CD8-positive, alpha-beta memory T cell (primary cell): ENCODE measurements at places on chromosomes 5 and 9. TPM values are rescaled to one million over a fixed set of nuclear protein-coding genes. Genes with fewer than 3 reads are reported as not detected.

DNA sequence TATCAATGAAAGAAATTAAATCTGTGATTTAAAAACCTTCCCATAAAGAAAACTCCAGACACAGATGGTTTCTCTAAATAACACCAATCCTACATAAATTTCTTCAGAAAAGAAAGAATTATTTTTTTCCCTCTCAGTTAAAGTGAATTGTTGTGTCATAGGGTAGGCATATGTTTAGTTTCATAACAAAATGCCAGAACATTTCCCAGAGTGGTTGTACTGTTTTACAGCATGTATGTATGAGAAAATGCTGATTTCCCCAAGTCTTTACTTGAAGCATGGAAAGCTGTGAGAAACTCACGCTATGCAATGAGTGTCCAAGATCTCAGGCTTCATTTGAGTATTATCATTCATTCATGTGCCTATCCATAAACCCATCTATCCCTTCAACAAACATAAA lies 582.5 kb downstream of the ELAVL2 start:
- no peak for DNase-seq

GRCh38 chr5:1014781-1015221 lies 6.2 kb downstream of the NKD2 start:
- DNase-seq = no peak

DNA sequence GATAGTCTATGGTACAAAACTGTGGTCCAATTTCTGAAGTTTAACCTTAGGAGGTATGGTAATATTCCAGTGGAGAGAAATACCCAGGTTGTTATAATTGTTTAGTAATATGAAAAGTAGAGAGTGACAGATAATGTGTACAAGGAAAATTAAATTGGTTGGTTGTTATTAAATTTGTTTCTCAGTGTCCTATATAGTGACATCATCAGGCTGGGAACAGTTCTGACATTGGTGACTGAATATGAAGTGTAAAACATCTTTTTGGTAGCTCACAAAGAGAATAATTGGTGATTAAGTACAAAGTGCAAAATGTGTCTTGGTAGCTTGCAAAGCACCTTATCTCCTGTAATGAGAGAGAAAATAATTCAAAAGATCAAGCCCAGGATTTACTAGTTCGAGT lies 1806.1 kb upstream of the CDH6 start:
- no peak for DNase-seq

GRCh38 chr5:1751864-1752822 lies 47.5 kb downstream of the MRPL36 start:
- DNase-seq = no peak

GRCh38 chr5:143390258-143390657 lies 13.2 kb downstream of the NR3C1 start:
- no peak for DNase-seq

DNA sequence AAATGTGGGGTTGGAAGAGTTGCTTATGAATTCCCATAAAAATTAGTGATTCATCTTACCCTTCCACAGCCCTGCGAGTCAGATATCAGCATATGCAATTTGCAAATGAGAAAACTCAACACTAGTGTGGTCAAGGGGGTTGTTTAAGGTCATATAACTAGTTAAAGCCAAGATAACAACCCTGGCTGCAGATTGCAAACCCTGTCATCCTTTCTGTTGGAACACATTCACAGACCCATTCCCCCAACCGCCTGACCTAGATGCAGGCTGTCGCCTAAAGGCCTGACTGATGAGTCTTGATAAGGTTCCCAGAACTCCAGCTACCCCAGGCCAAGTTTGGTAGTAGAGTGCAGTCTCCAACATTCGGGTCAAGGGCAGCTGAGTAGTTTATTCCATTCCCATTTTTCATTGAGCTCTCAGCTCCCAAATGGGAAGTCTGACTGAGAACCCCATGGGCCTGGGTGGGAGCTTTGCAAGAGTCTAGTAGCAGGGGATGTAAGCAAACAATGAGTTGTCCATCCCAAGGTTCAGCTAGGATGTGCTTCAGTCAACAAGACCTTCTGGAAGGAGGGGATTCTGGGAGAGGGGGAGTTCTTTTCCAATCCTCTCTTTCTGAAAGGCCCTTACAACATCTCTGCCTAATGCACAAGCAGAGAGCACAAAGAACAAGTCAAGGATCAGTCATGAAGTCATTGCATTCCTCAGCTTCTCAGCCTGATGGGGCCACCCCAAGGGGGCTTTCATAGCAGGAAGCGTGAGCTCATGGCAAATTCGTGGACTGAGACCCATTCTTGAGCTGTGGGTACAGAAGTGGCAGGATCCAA lies 40.3 kb downstream of the ADAM19 start:
- DNase-seq = no peak

GRCh38 chr5:95915999-95916686 lies 45.5 kb downstream of the ELL2 start:
- no peak for DNase-seq

GRCh38 chr9:26157411-26157810 lies 479.2 kb upstream of the TUSC1 start:
- no peak for DNase-seq

DNA sequence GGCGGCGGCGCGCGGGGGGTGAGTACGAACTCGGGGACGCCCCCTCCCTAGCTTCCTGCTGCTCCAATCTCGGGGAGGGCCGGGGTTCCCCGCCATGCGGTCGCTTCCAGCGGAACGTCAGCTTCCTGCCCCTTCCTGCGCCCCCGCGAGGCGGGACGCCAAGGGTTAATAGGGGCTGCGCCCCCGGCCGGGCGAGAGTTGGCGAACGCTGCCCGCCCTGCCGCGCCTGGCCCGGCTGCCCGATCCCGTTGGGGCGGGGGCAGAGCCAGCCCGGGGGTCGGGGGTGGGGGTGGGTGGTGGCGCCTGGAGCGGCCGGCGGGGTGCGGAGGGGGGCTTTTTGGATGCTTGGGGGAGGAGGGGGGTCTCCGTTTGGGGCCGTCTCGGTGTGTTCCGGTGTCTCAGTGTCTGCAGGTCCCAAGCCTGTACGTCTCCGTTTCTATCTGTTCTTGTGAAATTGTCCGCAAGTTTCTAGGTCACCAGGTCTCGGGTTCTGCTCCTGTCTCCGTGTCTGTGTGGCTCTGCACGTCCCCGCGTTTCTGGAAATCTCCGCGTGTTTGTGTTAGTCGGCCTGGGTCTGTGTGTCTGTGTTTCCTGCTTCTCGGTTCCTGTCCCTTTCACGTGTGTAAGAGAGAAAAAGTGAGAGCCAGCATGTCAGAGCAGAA lies 789 bp downstream of the COL27A1 start:
- no peak for DNase-seq

DNA sequence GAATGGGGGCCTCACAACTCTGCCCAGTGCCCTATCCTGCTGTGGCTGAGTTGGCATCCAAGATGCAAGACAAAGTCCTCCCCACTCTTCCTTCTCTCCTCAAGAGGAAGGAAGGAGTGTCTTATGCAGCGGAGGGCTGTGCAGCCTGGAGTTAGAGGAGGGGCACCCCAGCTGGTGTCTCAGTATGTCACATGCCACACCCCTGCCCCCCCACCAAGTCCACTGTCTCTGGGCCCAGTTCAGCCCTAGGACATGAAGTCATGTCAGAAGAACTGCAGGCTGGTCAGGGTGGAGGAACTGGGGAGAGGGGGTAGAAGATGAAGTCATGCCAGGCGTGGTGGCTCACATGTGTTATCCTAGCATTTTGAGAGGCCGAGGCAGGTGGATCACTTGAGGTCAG lies 28.0 kb upstream of the SLC28A3 start:
- DNase-seq = no peak

DNA sequence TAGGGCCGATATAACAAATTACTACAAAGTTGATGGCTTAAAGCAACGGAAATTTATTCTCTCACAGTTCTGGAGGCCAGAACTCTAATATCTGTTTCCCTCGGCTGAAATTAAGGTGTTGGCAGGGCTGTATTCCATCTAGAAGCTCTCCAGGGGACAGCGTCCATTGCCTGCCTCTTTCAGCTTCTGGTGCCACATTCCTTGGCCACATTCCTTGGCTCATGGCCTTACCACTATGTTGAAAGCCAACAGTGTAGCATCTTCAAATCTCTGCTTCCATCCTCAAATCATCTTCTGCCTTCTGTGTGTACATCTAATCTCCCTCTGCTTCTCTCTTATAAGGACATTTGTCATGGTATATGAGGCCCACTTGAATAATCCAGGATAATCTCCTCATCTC lies 17.2 kb downstream of the FGF10 start:
- no peak for DNase-seq

Gene PLPP1
- 6.7 TPM for polyA plus RNA-seq

Gene ATOX1
- polyA plus RNA-seq = 67.7 TPM

Gene ANGPTL2
- polyA plus RNA-seq = not detected

Gene F12
- 1.9 TPM for polyA plus RNA-seq
